ENCODE measurements at places on chromosomes 12 and 14.

- no peak for DNase-seq
Measured at GRCh38 chr14:29953501-29953900, 25.9 kb upstream of the PRKD1 start.

GRCh38 chr14:84351646-84352045 lies 1178.3 kb upstream of the FLRT2 start:
- no peak for DNase-seq

- no peak for DNase-seq
Measured at GRCh38 chr14:32434180-32434579, 105.1 kb downstream of the AKAP6 start.

- no peak for DNase-seq
Measured at GRCh38 chr12:53053218-53054111, 3.6 kb downstream of the TNS2 start.

GRCh38 chr12:8828257-8829124 lies 6.1 kb downstream of the A2ML1 start:
- DNase-seq, result no peak

DNA sequence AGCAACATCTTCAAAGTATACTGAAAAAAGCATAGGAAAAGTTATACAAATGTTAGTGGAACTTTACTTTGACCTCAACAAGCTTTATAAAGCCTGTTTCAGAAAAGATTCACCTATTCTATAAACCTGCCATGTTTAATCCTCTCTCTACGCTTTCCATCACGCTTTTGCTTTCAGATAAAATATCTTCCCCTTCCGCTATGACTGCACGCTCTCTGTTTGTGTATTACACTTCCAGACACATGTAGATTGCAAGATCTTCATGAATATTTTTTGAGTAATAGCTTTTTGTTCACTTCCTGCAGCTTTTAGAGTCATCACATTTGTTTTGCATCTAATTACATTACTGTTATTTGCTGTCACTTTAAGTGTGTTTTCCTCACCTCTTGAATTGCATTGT lies 271.4 kb downstream of the RASSF9 start:
- DNase-seq, result no peak

GRCh38 chr12:23827353-23827752 lies 122.1 kb downstream of the SOX5 start:
- DNase-seq, result no peak

DNA sequence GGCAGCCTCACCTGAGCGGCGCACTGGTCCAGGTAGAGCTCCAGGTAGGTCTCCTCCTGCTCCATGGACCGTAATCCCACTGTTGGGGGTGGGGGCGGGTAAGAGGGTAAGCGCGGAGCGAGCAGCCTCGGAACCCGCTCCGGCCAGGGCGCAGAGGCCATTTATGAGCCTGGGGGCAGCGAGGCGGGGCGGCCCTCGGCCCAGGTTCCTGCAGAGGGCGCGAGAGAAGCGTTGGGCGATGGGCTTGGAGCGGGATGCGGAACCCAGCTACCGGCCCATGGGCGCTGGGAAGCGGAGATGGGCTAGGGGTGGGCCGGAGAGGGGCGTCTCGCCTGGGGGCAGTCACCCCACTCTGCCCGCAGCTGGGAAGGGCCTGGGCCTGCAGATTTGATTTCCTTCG lies at the start of gene TBPL2:
TSS of gene TBPL2 (minus strand) at position 232 of the 400 bp plus-strand sequence. CDS start at position 65, 167 bp downstream.
- no peak for DNase-seq

DNA sequence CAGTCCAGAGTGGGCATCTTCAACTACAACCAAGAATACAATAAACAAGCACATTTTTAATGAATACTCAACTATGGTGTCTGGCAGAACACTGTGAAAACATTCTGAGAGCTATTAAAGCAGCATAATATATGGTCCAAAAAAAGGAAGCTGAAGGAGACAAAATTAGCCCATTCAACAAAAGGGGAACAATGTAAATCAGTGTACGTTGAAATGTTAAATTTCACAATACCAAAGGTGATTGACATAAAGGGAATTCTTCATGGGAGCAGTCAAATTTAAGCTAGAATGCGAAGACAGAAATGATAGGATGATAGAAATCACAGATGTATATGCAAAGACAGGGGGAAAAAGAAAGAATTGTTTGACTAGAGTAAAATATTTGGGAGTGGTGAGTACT lies 41.3 kb upstream of the SYCP3 start:
- no peak for DNase-seq

GRCh38 chr14:36256126-36256801 lies 64.2 kb downstream of the MBIP start:
- DNase-seq, result no peak

GRCh38 chr14:71684323-71684722 lies 247.9 kb upstream of the RGS6 start:
- DNase-seq, result no peak

DNA sequence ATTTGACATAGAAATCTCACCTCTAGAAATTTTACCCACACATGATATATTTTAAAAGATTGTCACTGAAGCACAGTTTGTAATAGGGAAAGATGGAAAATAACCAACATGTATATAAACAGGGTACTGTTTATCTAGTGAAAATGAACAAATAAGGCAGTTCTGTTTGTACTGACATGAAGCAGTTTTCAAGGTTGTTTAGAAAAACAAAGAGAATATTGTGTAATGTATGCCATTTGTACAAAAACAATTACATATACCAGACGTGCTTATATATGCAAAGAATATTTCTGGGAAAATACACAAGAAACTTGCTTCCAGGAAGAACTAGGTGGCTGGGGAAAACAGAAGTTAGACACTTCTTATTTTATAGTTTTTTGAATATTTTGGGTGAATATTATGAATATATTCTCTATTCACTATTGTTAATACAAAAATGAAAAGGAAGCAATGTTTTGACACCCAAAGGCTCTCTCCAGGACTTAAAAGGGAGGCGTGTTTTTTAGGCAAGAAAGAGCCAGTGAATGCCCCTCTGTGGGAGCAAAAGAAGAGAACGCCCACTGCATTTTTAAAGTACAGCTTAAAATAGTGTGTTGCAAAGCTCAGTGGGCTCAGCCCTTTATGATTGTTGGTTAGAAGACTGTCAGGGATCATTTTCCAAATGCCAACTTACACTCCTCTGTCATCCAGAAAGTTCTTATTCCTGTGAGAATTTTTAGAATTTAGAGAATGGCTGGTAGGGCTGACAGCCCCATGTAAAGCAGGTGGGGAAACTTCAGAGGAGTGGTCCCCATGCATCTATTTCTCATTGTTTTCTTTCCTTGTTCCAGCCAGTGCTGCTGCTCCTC lies 59.6 kb upstream of the FERMT2 start:
- DNase-seq, result no peak

DNA sequence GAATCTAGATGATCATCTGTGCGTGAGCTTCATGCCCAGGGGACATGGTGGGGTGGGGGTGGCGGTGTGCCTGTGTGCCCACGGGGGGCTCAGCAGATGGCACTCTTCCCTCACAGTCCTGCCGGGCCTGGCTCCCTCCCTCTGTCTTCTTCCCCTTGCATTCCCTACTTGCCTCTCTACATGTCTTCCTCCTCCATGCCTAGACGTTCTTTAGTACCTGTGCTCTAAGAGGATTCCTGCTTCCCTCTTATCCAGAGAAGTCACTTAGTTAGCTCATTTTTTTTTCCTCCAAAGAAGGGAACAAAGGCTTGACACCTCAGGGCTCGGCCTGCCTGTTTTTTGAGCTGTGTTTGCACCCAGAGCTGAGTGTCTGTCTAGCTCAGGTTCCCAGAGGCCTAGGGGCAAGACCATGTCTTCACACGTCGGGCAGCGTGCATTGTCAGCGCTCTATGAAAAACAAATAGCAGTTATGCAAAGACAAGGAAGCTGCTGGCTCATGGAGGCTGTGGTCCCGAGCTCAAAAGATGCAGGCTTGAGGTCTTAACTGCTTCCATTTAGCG lies 48.8 kb downstream of the NINJ2 start:
- DNase-seq, result no peak

GRCh38 chr12:91935296-91935695 lies 210.3 kb downstream of the BTG1 start:
- DNase-seq, result no peak

GRCh38 chr12:92859650-92860386 lies 69.3 kb downstream of the EEA1 start:
- DNase-seq, result no peak

- DNase-seq, result no peak
Measured at GRCh38 chr12:63753743-63754142, 26.0 kb upstream of the RXYLT1 start.

DNA sequence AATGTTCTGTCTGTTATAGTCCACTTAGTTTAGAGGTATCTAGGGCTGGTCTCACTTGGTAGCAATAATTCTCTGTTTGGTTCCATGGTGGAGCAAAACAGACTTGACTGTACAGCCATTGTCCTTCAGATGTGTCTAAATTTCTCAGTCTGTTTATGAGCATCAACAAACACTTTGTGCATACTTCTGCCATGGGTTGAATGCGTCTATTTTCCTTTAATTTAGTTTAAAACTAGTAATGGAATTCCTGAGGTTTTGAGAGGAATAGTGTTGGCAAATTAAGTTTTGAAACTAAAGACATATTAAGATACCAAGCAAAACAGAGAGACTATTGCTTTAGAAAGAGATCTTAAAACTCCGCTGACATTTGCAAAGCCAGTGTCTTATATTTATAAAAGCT lies 22.6 kb downstream of the FRS2 start:
- no peak for DNase-seq

DNA sequence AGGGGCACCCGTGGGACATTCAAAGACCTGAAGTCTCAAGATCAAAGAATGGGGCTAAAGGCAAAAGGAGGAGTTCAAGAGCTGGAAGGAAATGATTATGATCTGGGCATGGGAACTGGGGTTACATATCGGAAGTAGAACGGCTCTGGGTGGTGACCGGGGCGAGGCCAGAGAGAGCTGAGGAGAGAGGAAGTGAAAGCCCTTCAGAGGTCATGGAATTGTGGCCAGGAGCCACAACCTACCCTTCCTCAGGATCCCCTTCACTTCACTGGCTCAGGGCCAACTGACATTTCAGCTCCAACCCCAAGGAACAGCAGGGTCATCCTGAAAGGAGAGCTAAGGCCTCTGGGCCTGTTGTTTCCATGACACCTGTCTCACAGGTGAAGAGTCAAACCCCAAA lies 57.8 kb downstream of the GALNT16 start:
- DNase-seq, result no peak

DNA sequence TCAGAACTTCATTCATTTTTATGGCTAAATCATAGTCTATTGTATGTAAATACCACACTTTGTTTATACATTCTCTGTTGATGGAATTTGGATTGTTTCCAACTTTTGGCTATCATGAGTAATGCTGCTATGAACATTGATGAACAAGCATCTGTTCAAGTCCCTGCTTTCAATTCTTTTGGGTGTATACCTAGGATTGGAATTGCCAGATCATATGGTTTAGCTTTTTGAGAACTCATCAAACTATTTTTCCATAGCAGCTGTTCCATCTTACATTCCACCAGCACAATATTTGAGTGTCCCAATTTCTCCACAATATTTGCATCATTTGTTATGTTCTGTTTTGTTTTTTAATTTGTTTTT lies 52.3 kb upstream of the CCND2 start:
- DNase-seq, result no peak

- no peak for DNase-seq
Measured at GRCh38 chr12:100101000-100101399, 41.7 kb downstream of the BLTP3B start.

DNA sequence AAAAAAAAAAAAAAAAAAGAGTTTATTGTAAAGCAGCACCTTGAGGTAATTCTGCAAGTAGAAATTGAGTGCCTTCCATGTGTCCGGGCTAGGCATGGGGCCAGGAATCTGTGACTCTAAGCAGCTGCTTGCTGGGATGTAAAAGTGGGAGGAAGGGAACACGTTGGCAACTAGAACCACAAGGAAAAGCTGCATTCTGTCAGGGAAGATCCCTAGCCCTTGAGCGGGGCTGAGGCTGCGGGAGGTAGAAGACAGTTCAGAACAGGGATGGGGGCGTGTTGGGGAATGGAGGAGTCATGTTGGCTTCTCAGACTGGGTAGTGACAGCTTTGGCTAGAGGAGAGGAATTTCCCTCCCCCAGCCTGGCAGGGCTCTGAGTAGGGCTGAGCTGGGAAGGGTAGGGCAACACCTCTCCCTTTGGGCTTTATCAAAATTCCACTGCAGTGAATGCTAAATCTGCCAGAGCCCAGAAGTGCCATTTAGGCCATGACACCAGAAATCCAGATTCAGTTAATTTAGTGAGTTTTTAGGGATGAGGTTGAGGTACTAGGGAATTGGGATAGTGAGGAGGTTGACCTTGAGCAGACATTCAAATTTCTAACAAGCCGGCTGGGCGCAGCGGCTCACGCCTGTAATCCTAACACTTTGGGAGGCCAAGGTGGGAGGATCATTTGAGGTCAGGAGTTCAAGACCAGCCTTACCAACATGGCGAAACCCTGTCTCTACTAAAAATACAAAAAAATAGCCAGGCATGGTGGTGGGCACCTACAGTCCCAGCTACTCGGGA lies 3.4 kb upstream of the TRAFD1 start:
- peak; percentile 71 for DNase-seq

DNA sequence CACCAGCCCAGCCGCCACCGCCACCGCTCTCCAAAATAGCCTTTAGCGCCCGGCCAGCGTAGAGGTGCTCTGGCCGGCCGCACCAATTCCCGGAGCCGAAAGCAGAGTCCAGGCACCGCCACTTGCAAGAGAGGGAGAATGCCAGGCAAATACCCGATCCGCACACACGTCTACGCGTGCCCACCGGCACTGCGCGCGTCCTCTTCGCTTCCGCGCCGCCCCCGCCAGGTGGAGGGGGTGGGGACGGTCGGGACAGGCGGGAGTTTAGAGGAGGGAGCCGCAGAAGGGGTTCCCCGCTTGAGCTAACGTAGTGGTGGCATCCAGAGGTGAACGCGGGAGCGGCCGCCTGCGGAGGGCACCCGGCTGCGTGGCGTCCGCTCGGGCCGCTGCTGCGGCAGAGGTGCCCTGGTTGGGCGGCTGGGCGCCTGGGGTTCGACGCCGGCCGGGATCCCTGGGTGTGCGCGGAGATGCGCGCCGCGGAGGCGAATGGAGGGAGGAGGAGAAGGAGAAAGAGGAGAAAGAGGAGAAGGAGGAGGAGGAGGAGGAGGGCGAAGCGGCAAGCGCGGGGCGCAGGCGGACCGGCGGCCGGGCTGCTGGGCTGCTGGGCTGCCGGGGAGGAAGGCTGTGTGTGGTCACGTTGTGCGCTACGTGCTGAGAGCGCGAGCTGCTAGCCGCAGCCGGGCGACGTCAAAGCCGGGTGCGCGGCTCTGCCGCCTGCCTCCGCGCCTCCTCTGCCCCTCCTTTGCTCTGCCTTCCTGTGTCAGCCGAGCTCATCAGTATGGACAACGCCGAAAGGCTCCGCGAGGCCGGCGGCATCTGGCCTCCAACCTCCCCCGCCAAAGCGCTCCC lies at the start of gene MDGA2:
TSS of gene MDGA2 (minus strand) at position 140 of the 849 bp plus-strand sequence.
- no peak for DNase-seq

DNA sequence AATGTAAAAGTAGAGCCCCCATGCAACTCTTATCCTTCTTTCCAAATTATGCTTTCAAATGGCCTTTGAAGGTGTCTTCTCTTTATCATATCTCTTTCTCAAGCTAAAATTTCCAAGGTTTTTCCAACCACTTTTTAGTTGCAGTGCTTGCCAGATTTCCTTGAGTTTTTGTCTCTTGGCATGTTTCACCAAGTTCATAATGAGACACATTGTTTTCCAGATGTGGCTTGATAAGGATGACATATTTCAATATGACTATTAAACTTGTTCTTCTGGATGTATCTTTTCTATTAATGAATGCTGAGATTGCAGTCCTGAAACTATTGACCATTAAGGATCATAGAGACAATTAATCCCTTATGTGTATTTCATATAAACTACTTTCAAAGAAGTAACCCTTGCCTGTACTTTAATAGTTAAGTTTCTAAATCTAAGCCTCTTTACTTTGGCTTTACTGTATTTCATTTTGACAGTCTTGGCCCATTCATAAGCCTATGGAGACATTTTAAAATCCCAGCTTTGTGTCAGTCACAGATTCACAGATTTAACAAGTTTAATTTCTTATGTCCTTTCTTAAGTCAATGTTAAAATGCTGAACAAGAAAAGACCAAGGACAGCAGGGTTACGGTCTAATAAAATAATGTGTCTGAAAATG lies 151.5 kb downstream of the LRFN5 start:
- DNase-seq, result no peak
